ENCODE measurements at places on chromosomes 5 and 9.

- peak; percentile 78 for DNase-seq
Measured at GRCh38 chr5:73901043-73901442, 275.0 kb downstream of the ARHGEF28 start.

- DNase-seq, result no peak
Measured at GRCh38 chr5:90055831-90056328, 353.7 kb downstream of the CETN3 start.

DNA sequence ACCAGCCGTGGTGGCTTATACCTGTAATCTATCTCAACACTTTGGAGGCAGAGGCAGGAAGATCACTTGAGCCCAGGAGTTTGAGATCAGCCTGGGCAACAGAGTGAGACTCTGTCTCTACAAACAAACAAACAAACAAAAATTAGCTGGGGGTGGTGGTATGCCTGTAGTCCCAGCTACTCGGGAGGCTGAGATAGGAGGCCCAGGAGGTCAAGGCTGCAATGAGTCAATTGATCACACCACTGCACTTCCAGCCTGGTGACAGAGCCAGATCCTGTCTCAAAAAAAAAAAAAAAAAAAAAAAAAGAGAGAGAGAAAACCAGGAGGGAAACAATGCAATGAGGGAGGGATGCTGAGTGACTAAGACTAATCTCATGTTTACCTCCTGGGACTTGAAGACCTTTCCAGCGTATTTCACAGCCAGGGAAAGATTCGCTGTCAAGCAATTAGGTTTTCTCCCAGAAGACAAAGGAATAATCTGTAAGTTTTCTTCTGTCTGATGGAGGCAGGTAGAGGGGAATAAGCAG is 51.1 kb upstream of the MIER3 start:
- DNase-seq, result no peak

- no peak for DNase-seq
Measured at GRCh38 chr5:107572715-107573368, 97.9 kb downstream of the EFNA5 start.

- no peak for DNase-seq
Measured at GRCh38 chr5:35248843-35249780, 18.8 kb upstream of the PRLR start.

GRCh38 chr9:110712955-110713354 is 44.4 kb downstream of the MUSK start:
- no peak for DNase-seq

GRCh38 chr9:134556531-134557068 is 85.0 kb upstream of the COL5A1 start:
- no peak for DNase-seq

DNA sequence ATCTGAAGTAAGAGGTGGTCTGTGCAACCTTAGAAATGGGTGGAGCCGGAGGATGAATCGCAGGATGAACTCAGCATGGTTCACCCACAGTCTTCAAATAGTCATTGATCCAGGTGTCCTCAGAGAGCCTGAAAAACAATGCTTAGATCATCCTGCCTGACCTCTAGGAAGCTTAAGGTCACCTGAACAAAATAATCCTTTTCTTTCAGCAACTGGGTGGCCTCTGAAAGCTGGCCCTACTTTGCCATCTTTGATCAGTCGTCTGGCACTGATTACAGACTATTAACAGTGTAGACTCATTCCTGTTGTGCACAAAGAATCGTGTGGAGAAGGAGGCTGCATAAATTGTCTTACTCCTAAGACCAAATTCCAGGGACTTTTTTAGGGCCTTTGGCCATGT is 50.7 kb downstream of the PIP5K1B start:
- no peak for DNase-seq

- DNase-seq, result no peak
Measured at GRCh38 chr9:93480728-93481324, 27.4 kb upstream of the FAM120AOS start.

DNA sequence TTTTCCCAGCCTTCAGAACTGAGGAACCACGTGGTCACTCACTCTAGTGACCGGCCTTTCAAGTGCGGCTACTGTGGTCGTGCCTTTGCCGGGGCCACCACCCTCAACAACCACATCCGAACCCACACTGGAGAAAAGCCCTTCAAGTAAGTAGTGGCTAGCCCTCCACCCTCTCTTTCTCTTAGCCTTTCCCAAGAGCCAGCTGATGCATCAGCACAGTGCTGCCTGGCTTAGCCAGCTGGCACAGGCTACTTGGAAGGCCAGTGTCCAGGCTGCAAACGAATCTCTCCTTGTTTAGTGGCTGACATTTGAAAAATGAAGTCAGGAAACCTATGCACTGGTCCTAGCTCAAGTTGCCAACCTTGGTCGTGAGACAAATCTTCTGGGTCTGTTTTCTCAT is 91.1 kb downstream of the PRDM6 start:
- no peak for DNase-seq

DNA sequence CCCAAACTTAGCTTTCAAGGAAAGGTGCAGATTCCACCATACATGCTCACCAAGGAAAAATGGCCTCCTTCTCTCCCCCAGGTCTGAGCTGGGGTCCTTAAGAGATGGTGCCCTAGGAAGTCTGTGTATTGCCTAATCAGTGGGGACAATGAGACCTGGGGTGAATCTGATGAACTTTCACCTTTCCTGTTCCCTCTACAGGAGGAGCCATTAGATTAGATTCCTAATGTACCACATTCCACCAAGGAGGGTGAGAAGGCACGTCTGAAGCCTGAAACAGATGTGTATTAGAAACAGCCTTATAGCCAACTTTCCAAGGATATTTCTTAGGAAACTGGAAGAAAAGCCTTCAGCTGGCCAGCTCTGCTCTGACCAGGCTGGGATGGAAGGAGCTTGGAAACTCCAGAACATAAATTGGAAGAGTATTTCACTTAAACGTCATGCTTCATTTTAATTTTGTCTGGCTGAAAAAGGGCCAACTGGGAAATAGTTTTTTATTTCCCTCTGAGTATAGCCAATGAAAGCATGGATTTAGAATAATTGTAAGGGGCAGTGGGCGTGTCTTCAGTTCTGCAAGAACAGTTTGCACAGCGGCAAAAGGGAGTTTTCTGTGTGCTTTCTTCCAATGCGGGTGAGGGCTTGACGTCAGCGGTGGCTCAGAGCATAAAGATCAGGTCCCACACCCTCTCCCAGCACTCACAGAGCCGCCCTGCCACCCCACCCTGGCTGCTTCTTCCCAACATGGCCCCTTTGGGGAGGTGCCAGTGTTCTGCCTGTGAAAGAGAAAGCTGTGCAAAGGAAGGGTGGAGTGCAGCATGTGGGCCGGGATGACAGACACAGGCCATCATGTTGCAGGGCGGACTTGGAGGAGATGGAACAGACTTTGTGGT is 210.9 kb downstream of the ESM1 start:
- no peak for DNase-seq

- DNase-seq, result no peak
Measured at GRCh38 chr5:95713960-95714710, 17.0 kb upstream of the RHOBTB3 start.

GRCh38 chr5:78636682-78637081 is 11.9 kb downstream of the LHFPL2 start:
- no peak for DNase-seq

DNA sequence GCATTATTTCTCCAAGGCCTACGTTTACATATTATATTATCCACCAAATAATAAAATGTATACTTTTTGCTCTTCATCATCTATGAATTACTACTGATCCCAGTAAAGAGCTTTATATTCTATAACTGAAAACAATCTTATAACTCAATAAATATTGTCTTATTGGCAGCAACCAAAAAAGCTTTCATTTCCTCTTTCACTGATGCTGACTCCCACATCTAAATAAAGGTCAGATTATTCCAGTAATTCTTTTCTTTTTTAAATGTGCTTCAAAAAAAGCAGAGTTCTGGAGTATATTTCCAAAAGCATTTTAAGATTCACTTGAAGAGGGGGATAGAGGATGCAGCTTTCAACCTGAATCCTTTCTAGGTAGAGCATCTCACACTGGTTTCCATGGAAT is 75.3 kb upstream of the NR4A3 start:
- DNase-seq, result no peak

- DNase-seq, result no peak
Measured at GRCh38 chr5:26932238-26932637, 106.1 kb downstream of the CDH9 start.

- DNase-seq, result no peak
Measured at GRCh38 chr5:65364907-65365306, 116.8 kb downstream of the ADAMTS6 start.

DNA sequence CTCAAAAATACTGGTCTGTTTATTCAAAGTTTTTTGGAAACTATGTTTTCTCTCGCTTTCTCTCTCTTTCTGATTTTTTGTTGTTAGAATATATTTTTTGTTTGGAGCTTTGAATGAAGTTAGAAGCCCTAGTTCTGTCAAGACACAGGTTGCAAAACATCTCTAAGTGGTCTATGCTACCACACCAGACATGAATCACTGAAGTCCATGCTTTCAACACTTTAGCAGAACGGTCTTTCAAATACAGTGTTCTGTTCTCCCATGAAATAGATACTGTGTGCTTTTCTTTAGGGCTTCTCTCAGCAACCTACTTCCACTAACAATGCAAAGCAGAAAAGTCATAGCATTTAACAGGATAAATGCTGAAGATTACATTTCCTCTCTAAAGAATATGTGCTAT is 392.5 kb downstream of the TMEM167A start:
- no peak for DNase-seq

DNA sequence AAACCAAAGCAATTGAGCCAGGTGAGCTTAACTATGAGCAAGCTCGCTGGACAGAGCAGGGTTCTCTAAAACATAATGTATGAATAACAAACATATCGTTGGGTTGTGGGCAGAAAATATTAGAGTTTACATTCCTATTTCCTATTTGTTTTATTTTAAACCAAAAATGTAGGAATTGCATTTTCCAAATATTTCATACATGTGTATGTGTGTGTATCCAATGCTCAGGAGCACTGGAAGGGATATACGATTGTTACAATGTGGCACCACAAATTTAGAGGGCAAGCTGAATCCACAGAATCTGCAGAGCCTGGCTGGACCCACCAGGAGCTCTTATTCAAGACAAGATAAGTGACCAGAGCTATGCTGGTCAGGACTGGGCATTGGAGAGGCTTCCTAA is 325.3 kb upstream of the HAPLN1 start:
- no peak for DNase-seq

- no peak for DNase-seq
Measured at GRCh38 chr9:88322906-88323566, 65.2 kb upstream of the SPIN1 start.

DNA sequence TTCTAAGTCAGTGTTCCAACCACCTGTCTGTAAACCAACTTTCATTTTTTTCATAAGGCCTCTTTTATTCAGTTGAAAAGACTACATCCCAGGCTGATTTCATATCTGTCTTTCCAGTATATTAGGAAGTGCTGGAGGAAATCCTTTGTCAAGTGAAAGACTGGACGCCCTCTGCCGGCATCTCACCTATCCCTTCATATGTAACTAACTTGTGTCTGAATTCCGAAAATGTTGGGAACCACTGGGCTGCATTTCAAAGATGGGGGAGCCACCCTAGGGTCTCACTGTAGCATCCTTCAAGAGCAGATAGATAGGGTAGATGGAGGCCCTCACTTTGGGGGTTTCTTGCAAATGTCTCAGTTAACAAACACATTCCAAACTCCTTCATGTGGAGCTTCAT is 569.8 kb downstream of the CTNND2 start:
- no peak for DNase-seq
